ENCODE measurements at places on chromosomes 12 and 14. TPM values are rescaled to one million over a fixed set of nuclear protein-coding genes. Genes with fewer than 3 reads are reported as not detected.

DNA sequence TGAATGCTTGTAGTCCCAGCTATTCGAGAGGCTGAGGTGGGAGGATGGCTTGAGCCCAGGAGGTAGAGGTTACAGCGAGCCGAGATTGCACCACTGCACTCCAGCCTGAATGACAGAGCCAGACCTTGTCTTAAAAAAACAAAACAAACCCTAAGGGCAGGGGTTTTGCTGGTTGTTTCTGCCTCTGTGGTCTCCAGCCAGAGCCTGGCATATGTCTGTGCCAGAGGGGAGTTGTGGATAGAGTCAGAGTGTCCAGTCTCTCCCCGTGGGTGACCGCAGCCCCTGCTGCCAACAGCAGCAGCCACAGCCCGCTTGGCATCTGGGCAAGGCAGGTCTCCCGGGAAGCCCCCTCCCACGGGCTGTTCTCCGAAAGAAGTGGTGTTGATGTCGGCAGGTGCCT lies 37.6 kb downstream of the MVK start:
- peak; percentile 58 for DNase-seq

DNA sequence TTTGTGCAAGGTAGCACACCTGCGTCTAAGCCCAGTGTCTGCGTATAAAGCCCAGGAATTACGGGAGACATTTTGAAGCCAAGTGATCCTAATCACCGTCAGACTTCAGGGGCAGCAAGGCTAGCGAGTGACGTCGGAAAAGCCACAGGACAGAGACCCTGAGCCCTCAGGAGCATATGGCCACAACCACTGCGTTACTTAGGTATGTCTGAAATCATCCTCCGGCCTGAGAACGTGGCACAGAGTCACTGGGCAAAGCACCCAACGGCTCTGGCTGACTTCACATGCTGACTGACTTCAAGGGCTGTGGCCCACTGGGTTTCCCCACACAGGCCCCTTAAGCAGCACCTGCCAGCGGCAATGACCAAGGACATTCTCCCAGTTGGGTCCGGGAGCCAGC lies 71.5 kb downstream of the RIMBP2 start:
- DNase-seq = no peak

- no peak for DNase-seq
These were observed 360.9 kb downstream of the KCNH5 start for GRCh38 chr14:62684376-62684775.

DNA sequence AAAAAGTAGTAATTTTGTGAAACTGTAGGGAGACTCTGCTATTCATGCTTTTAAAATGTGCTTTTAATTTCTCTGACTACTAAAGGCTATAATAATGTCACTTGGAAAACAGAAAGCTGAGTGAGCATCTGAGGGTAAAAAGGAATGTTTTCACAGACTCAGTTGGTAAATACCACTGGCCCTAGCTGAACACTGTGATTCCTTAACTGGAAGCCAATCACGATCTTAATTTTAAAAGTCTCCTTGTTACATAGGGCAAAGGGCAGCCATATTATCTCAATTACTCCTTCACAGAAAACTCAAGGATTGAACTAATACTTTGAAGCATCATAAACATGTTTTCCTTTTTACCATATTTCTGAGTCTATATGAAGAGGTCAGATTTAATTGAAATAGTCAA lies 41.9 kb downstream of the PAWR start:
- no peak for DNase-seq

POLE gene
- total RNA-seq = 9.9 TPM

FITM1 gene
- 144 TPM for total RNA-seq

NRXN3 gene
- total RNA-seq = 0.05 TPM

Measured in myocyte (in vitro differentiated cells).